ENCODE measurements at places on chromosomes 1 and 21.

- no peak for DNase-seq
These were observed 16.8 kb downstream of the IFFO2 start for GRCh38 chr1:18939398-18940302.

- DNase-seq = no peak
These were observed 84.2 kb downstream of the RGL1 start for GRCh38 chr1:183889095-183889494.

- DNase-seq = no peak
These were observed 8.6 kb upstream of the C1QTNF12 start for GRCh38 chr1:1255078-1255477.

DNA sequence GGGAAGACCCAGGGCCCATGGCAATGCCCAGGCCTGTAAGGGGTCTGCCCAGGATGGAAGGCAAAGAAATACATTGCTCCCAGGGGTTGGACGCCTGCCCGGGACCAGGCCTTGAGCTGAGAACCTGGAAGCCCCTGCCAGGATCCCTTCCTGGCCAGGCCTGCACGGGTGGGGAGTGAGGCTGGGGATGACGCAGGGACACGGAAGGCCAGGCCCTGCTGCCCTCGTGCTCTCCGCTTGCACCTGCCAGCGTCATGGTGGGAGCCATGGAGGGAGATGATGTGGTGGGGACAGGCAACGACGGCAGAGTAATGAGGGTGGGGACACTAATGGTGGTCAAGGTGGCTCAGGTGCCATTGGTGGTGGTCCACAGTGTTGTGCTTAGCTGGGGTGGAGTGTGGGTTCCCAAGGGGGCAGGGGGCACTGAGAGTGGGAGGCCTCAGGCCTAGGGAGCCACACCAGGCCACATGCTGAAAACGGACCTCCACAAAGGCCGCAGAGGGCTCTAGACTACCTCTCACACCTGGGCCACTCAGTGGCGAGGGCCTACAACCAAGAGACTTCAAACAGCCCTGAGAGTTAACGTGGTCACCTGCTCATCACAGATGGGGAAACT, 4.3 kb downstream of the HES3 start:
- DNase-seq = no peak

- no peak for DNase-seq
These were observed 156.9 kb upstream of the NBPF11 start for GRCh38 chr1:148308832-148309458.

DNA sequence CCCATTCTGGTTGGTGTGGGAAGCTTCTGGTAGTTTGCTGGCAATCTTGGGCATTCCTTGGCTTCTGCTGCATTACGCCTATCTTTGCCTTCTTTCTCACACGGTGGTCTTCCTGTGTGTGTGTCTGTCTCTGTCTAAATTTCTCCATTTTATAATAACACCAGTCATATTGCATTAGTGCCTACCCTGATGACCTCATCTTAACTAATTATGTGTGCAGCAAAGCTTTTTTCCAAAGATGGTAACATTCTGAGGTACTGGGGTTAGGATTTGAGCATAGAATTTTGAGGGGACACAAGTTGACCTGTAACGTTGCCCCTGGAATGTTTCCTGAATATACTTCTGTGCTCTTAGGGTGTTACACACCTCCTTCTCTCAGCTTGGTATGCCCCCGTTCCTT, 77.1 kb downstream of the DYRK1A start:
- DNase-seq = no peak

GRCh38 chr1:220038640-220039039, 7.7 kb downstream of the EPRS1 start:
- DNase-seq = no peak

- DNase-seq = no peak
These were observed 343.1 kb upstream of the DUSP10 start for GRCh38 chr1:222084996-222085395.

GRCh38 chr1:178953034-178953433, 72.7 kb upstream of the FAM20B start:
- no peak for DNase-seq

- no peak for DNase-seq
These were observed 58.6 kb downstream of the CACNA1E start for GRCh38 chr1:181541947-181542346.

DNA sequence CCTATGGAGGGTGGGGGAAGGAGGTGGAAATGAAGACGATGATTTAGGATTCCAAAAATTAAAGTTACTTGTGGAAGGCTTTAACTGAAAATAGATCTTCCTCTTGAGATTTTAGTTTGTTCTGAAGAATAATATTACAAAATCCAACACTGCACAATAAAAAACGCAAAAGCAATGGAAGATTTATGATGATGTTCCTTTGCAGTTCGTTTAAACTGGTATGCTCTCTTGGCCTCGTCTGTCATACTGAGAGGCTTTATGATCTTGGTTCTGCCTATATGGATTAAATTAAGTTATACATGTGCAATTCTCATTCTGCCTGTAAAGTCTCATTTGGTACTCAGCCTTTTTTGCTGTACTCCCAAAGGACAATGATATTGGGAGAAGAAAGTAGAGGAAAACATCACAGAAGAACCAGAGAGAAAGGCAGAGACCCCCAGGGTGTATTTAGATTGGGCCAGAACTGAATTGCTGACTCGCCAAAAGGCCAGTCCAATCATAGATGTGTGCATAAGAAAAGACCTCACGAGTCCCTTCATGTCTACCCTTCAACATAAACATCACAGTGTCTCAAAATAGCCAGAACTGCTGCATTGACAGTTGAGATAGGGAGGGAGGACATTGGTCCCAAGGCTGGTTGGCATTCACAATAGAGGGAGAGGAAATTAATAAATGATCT, 188.6 kb downstream of the GREM2 start:
- no peak for DNase-seq

GRCh38 chr1:247218121-247218651, 37.7 kb upstream of the VN1R5 start:
- DNase-seq = no peak

GRCh38 chr1:53087332-53088285, 25.6 kb downstream of the PODN start:
- no peak for DNase-seq

DNA sequence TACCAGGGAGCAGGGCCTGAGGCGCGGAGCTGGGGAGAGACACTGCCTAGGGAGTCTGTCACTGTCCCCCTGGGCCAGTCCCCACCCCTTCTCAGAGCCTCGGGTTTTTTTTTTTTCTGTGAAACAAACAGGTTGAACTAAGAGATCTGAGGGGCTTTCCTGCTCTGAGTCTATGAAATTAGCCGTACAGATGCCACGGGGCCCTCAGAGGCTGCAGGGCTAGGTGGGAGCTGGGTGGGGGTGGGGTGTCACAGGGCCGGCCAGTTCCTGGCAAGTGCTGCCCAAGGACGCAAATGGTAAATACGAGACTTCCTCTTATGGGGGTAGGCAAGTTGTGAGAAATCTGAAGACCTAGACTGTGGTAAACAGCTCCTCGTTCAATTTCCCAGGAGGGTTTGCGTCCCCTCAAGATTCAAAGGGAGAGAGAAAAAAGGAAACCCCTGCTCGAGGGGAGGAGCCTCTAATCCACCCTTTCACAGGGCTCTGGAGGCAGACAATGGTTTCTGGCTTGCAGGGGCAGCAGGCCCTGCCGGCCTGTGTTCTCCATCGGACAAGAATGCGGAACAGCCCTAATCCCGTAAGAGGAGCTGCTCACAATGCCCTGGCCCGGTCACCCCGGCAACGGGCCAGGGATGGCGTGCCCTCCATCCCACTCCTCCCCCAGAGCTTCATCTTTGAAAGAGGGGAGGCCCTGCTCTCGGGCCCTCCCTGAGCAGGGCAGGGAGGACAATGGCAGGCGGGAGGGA, 7.8 kb downstream of the NUAK2 start:
- DNase-seq = no peak

GRCh38 chr1:26726784-26727183, 31.0 kb downstream of the ARID1A start:
- no peak for DNase-seq

DNA sequence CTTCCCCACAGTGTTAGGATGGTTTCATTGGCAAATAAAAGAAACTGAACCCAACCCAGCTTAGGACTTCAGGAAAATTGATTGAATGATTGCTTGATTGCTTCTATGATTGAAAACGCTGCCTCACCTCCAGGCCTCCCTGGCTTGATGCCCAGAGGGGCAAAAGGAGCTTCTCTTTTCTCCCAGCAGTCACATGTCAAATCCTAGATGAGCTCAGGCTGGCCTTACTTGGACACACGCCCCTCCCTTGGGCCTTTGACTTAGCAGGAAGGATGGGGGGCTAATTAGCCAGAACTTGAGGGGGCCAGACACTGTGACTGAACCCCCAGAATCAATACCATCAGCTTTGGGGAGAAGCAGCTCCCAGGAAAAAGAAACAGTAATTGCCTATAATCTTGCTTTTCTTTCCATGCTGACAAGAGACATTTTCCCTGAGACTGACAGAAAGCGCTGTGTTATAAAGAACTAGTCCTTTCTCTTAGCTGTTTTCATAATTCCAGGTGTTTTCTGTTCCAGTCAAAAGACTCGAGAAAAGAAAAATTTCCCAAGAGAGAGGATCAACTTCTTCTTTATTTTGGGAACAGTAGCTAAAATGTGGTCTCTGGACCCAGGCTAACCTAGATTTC, 50.8 kb upstream of the ATP5PO start:
- no peak for DNase-seq

GRCh38 chr1:236741753-236742152, 53.3 kb upstream of the MTR start:
- no peak for DNase-seq

DNA sequence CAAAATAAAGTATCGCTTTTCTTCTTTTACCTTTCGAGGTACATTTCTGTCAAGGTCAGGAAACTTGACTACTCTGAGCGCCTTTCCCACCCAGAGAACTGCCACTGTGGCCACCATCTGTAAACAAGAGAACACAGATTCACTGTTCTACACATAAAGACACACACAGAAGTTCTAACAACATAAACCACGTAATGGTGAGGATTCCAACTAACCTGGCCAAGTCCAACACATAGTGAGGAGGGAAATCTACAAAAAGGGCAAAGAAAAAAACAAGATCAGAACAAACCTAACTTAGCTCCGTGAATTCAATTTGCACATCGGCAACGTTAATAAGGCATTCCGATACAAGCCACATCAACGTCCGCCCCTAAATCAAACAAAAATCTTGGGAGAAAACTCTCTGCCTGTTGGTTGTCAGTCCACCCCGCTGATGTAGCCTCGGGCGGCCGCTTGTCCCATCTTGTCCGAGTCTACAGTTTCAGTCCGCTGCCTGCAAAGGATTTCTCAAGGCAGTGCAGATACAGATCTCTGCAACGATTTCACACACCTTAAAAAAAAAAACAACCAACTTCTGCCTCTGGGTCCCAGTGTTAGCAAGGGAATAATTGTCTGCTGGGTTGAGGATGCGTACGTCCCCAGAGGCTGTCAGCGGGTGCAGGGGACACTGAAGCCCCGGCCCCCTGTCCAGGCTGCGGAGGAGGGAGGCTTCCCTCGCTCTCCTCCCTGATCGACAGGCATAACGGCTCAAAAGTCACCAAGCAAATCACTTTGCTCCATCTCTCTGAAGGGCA, 1.0 kb downstream of the SLC35D1 start:
- no peak for DNase-seq

DNA sequence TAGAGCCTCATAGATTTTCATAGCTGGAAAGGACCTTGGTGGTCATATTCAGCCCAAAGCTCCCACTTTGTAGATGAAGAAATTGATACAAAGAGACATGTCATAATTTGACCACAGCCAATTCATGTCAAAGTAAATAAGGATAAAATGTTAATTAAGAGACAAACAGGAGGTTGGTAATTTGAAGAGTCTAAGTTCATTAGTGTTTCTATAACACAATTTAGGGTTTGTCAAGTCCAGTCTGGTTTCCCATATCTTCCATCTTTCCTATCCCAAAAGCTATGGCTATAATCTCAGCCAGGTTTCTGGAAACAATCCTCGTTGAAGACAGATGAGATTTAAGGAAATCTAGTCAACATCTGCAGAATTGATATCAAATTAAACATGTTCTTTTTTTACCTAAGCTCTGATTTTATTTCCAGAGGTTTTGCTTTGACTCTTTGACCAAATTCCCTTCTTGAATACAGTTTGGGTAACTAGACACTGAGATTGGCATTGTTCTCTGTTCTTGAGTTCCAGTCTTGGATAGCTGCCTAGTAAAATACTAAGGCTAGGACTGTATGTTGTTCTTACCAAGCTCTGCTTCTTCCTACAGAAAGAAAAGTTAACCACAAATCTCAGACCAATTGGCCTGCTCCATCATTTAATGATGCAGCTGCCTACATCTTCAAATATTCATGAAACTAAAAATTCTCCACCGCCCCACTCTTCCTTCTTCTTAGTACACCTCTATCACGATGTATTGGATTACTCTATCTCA, 62.0 kb downstream of the SLC44A5 start:
- DNase-seq = no peak

DNA sequence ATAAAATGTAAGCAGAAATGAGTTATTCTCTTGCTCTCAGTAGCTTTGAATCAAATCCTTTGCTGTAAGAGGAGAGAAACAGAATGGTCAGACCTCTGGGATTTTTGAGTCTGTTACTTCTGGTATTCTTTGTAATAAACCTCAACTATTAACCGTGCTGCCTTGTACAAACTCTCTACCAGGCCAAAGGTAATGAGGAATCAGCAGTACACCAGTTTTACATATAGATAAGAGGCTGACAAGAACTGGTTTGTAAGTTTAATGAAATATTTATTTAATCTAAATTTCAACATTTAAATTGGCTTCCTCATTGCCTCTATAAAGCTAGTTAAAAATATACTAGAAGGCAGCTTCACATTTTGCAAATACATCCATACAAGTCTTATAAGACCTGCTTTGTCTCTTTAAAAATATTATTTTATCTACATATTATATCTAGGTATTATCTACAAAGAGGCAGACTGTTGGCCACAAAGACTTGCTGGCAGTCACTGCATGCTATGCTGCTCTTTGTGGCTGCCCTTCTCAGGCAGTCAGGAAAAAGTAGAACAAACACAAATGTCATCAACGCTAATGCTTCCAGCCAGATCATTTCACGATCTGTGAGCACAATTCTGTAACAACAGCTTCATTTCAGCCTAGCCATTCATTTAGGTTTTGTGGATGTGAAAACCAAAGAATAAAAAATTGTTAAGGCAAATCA, 173.0 kb downstream of the GABPA start:
- DNase-seq = no peak
